ENCODE measurements at places on chromosomes 4 and X.

- no peak for DNase-seq
Measured at GRCh38 chr4:11914406-11914805, 485.7 kb upstream of the HS3ST1 start.

GRCh38 chrX:107669885-107670628 lies 41.7 kb downstream of the PRPS1 start:
- no peak for DNase-seq

- no peak for DNase-seq
Measured at GRCh38 chr4:113996599-113997177, 17.2 kb upstream of the ARSJ start.

DNA sequence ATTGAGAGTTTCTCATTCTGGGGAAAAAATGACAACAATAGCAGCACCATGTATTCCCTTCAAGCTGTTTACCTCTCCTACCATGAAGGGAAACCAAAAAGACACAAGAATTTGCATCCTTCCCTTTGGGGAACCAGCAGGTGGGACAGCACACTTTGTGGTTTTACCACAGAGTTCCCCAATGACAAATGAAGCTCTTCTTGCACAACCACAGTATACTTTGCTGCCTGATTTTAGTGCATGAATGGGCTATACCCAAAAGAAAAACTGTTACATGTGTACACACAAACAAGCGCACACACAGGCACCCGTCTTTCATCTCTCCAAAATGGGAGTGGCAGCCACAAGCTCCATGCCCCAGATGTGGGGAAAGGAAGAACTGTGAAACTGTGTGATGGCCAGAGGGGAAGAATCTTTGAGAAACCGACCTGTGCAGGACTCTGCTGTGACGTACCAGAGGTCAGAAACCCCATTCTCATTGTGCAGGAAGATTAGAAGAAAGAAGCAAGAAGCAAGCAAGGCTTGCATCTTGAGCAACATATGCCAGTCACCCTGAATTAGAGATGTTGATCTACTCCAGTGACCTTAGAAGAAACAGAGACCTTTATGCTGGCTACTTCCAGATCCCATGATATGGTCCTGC lies 2.7 kb upstream of the MAML3 start:
- no peak for DNase-seq

DNA sequence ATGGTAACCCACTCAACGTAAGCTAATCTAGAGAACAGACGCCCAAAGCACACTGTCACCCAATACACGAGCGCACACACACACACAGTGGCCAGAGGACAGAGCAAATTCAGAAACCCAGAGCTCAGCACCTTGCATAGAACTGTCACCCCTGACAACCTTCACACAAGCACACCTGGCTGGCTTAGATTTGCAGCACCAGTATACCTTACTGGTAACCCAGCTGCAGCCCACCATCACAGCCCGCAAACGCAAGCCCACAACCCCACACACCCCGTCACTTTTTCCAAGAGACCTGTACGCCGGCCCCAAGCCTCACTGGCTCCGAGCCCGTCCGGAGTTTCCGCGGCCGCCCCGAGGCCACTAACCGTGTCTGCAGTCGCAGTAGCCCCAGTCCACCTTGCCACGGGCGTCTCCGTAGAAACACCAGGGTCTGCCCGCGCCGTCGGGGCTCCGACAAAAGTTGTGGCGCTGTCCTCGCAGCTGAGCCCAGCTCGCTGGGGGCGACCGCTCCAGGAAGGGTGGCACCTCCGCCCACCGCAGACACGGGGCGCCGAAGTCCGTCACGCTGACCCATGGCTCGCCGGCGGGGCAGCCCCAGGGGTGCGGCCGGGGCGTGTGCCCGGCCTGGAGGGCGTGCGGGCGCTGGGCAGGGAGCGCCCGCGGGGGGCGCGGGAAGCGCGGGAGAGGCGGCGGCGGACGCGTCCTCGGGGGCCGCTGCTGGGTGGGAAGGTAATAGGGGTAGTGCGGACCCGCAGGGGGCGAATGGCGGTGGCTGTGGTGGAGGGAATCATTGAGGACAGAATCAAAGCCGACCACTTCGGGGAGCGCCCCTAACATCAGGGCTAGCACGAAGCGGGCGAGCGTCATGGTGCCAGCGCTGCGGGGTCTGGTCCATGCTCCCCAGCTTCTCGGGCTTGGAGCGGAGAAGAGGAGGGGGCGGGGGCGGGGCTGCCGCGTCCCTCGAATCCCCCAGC lies 664 bp downstream of the PRSS12 start:
- DNase-seq = peak; percentile 45

DNA sequence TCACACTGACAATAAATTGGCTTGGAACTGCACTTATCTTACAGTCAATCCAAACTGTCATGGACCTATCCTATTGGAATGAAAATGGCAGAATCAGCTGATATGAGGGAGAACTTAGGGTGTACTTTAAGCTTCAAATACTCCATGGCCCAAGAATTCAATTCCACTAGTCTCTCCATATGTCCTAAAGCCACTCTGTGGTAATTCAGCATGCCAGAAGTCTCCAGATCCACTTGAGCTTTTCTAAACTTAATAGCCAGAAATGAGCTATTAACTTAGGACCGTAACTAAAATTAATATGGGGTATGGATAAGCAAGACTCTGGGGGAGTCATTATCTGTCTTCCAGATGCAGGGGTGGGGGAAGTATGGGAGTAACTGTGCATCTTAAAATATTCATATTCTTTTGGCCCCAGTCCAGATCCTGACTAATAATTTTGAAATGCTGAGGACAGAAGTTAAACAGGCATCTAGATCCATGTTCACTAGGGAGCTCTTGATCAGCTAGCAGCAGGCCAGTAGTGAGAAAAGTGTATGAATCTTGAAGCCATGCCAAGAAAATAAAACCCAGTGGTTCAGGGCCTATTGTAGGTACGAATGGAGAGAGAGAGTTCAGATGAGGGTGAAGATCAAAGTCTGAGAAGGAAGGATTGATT lies 167.6 kb downstream of the DKK2 start:
- no peak for DNase-seq

DNA sequence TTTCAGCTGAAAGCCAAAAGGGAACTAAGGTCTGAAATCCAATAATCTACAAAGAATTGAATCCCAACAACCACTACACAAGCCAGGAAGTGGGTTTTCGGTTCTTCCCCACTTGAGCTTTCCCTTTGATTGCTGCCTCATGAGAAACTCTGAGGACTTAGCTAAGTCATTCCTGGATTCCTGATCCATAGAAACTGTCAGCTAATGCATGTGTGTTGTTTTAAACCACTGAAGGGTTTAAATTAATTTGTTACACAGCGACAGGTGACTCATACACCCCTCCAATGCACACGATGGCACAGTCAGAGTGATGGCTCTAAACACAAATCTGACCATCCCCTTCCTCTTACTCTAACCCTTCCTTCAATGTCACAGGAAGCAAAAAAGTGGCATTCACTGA lies 282.9 kb downstream of the RAB28 start:
- no peak for DNase-seq

DNA sequence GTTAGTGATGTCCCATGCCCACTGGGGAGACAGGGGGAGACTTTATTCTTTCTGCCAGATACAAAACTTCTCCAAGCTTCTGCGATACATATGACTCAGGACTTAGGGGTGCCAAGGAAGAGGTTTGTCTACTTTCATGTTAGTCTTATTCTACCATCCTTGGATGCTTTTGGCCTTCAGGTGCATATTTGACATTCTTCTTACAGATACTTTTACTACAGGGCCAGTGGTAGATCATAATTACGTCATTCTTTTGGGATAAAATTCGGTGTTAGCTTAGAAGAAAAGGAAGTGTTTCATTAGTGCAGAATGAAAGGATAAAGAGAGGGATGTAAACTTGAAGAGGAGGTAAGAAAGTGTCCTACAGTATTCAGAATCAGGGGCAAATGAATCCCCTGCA lies 245.2 kb downstream of the THOC2 start:
- no peak for DNase-seq

GRCh38 chr4:8938137-8938536 lies 66.5 kb upstream of the HMX1 start:
- no peak for DNase-seq

GRCh38 chrX:155962906-155963305 lies 34.6 kb upstream of the IL9R start:
- peak; percentile 24 for DNase-seq

GRCh38 chrX:10395643-10396042 lies 224.7 kb downstream of the MID1 start:
- DNase-seq = no peak

DNA sequence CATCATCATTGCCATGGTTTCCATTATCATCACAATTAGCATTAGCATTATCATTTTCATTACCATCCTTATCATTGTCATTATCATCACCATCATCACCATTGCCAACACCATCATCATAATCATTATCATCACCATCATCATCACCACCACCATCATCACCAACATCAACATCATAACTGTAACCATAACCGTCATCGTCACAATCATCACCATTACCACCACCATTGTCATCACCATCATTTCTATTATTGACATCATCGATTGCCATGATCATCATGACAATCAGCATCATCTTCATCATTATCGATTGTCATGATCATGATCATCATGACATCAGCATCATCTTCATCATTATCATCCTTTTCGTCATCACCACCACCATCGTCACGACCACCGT lies 88.9 kb upstream of the MSX1 start:
- DNase-seq = no peak

DNA sequence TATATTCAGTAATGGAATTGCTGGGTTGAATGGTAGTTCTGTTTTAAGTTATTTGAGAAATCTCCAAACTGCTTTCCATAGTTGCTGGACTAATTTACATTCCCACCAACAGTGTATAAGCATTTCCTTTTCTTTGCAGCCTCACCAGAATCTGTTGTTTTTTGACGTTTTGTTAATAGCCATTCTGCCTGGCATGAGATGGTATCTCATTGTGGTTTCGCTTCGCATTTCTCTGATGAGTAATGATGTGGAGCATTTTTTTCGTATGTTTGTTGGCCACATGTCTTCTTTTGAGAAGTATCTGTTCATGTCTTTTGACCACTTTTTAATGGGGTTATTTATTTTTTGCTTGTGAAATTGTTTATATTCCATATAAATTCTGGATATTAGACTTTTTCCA lies 13.6 kb upstream of the MAGED4B start:
- DNase-seq = no peak

Measured in hepatocyte (in vitro differentiated cells).